Astrocyte (in vitro differentiated cells and primary cell): ENCODE measurements at places on chromosomes 12 and 14. TPM values are rescaled to one million over a fixed set of nuclear protein-coding genes. Genes with fewer than 3 reads are reported as not detected.

DNA sequence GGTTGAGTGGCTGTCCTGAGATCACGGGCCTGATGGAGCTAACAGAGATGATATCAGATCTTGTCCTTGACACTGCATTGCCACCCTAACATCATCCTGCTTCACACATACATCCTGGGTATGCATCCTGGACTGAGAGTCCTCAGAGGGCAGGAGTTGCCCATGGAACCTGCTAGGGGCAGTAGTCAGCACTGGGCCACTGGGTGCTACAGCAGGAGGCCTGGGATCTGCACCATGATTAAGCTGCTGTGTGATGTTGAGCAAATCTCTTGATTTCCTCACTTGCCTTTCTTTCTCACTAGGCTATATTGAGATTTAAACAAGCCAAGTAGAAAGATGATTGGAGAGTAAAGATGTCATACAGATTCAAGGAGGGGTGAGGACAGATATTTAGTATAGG, 22.1 kb upstream of the EIF4B start:
- no peaks in the 10 kb centered on the region for H3K36me3 ChIP-seq
- no peak overlapping the region for H3K27ac ChIP-seq
- H3K27me3 ChIP-seq = no peaks in the 10 kb centered on the region

GRCh38 chr12:121232163-121232562, 22.2 kb downstream of the P2RX4 start:
- H3K36me3 ChIP-seq = no peaks in the 10 kb centered on the region
- no peak overlapping the region for H3K4me3 ChIP-seq
- H3K27me3 ChIP-seq = no peaks in the 10 kb centered on the region
- H3K27ac ChIP-seq = no peak overlapping the region
- no peaks in the 10 kb centered on the region for H3K4me1 ChIP-seq
- DNase-seq = no peak

DNA sequence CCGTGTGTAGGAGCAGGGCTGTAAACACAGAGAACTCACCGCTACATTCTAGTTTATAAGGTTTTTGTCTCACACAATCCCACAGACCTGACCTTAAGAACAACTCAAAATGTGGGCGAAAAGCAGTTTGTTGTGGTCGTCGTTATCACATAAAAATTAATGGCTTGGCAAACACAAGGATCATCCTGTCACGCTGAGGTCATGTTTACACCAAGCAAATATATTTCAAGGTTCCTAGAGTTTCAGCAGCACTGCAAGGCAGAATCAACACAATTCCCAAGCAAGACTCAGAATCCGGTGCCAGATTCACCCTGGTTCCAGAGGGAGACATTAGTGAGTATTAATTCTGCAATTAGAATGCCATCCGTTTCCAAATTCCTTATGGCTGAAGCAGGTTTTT, 30.1 kb upstream of the MAP1LC3B2 start:
- H3K27ac ChIP-seq = peak overlapping the region; percentile 8
- no peak overlapping the region for H3K4me3 ChIP-seq
- H3K27me3 ChIP-seq = no peaks in the 10 kb centered on the region
- H3K4me1 ChIP-seq = peaks cover 41% of the 10 kb centered on the region
- H3K36me3 ChIP-seq = no peaks in the 10 kb centered on the region
- peak; percentile 91 for DNase-seq

- H3K27ac ChIP-seq = no peak overlapping the region
- no peak for DNase-seq
- H3K4me3 ChIP-seq = no peak overlapping the region
- no peaks in the 10 kb centered on the region for H3K4me1 ChIP-seq
These were observed 377.8 kb downstream of the KCNH5 start for GRCh38 chr14:62667421-62667914.

- peak overlapping the region; percentile 71 for H3K27ac ChIP-seq
- H3K36me3 ChIP-seq = no peaks in the 10 kb centered on the region
- DNase-seq = peak; percentile 35
- peak overlapping the region; percentile 70 for H3K4me3 ChIP-seq
- H3K4me1 ChIP-seq = peaks cover 23% of the 10 kb centered on the region
These were observed 612 bp upstream of the FOXN3 start for GRCh38 chr14:89417465-89418225.

DNA sequence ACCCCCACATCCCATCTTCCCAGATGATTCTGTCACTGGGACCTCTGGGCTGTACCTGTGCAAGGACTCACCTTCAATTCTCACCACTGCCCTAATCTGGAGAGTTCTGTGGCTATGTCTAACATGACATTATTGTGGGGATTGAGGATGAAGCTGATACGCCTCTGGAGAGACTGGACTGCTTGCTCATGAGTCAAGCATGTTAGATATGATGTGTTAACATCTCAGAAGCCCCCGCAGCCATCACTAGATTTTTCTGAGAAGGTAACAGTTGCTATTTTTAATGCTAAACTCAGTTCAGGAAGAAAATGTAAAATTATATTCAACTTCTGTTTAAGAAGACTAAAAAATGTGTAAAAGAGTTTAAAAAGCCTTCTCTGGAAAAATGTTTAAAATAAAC, 25.7 kb downstream of the JKAMP start:
- H3K27ac ChIP-seq = no peak overlapping the region
- no peaks in the 10 kb centered on the region for H3K4me1 ChIP-seq
- H3K36me3 ChIP-seq = no peaks in the 10 kb centered on the region
- DNase-seq = peak; percentile 10

Gene SLC25A47
- not detected in 2 replicates for total RNA-seq

DNA sequence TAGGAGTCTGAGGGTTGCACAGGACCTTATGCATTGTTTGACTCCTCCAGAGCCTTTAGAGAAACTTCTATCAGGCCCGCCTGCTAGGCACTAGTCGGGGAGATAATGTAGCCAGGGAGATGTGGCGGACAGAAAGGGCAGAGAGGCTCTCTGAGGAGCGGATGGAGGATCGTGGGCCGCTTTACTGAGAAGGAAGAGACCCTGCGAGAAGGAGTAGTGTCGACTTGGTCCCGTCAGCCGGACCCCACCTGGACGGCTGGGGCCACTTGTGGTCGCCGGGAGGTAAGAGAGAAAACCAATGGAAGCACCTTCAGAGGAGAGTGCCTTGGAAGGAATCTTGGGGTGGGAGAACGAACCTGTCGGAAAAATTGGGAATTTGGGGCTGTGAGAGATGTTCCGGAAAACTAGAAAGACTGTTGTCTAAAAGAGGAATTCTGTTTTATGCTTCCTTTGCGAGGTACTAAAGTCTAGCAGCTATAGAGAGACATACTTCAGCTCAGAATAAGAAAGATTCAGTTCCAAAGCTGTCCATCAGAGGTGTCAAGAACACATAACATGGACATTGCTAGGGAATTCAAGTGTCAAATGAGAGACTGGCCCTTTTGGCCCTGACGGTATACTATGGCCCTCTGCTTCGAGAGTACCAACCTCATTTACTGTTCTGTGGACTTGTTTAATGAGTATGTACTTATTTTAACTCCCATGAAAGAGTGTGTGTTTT, 660 bp upstream of the MCRS1 start:
- DNase-seq = no peak
- no peaks in the 10 kb centered on the region for H3K36me3 ChIP-seq
- no peaks in the 10 kb centered on the region for H3K27me3 ChIP-seq

Gene LGMN
- total RNA-seq = 232 and 278 TPM in 2 replicates

Gene PROX2
- not detected in 2 replicates for total RNA-seq

GRCh38 chr12:92074889-92075288, 70.8 kb downstream of the BTG1 start:
- no peak overlapping the region for H3K4me3 ChIP-seq
- no peak for DNase-seq
- no peaks in the 10 kb centered on the region for H3K36me3 ChIP-seq
- no peak overlapping the region for H3K27ac ChIP-seq
- no peaks in the 10 kb centered on the region for H3K27me3 ChIP-seq
- peaks cover 40% of the 10 kb centered on the region for H3K4me1 ChIP-seq

DNA sequence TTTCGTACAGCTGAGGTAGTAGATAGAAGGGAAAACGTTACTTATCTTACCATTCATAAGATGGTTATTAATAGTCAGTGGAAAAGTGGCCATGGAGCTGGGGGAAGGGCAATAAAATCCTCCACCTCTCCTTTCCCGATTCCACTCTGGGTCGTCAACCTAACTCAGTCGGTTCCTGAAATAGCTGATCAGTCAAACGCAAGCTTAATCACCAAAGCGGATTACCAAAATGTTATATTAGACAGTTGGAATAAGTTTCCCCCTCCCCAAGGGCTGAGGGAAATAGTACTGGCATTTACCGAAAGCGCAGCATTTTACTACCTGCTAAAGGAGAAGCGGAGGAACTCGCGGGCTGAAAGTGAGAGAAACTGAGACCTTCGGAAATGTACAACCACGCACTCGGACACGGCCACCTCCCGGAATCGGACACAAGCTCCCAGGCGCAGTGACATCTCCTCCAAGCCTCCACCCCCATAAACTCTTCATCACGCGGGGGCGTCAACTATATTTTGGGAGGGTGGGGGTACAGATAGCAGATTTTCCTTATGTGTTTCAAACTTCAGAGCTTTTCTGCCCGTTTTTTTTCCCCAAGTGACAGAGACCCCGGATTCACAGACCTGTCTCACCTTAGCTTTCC, 1.2 kb downstream of the PPM1H start:
- H3K36me3 ChIP-seq = no peaks in the 10 kb centered on the region
- peaks cover 10% of the 10 kb centered on the region for H3K27me3 ChIP-seq
- peak overlapping the region; percentile 69 for H3K4me3 ChIP-seq
- peaks cover 14% of the 10 kb centered on the region for H3K4me1 ChIP-seq
- H3K27ac ChIP-seq = no peak overlapping the region

Gene FBXO33
- 9.4 and 10.9 TPM in 2 replicates for total RNA-seq

Gene DACT1
- 49.3 and 55.0 TPM in 2 replicates for total RNA-seq

Gene KRT75
- not detected in 2 replicates for total RNA-seq

DNA sequence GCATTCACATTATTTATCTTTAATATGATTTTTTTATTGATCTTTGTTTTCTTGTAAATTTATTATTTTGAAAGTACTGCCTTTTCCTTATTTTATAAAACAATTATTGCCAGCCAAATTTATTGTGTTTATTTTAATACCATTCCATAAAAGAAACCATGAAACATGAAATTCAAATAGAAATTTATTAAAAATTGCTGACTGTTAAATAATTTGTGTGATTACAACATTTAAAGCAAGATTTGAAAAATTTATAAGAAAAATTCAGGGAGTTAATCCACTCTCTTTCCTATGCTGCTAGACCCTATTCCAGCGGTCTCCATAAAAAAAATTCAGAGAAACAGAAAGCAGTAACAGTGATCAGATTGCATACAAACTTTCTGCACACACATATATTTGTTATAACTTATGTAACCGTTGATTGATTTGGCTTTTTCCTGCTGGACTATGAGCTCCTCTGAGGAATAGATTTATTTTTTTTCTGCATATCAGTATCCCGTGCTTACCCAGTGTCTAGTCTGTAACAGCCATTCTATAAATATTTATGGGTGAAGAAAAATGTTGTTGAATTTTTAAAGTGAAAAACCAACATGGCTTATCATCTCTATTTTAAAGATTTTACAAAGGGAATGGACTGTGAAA, 68.1 kb downstream of the LRRK2 start:
- no peaks in the 10 kb centered on the region for H3K36me3 ChIP-seq
- no peaks in the 10 kb centered on the region for H3K4me1 ChIP-seq
- no peaks in the 10 kb centered on the region for H3K27me3 ChIP-seq
- no peak overlapping the region for H3K27ac ChIP-seq

Gene SDR9C7
- 0.17 TPM in 1 of 2 replicates, not detected in the other for total RNA-seq

- peaks cover 21% of the 10 kb centered on the region for H3K4me1 ChIP-seq
- peaks cover 32% of the 10 kb centered on the region for H3K36me3 ChIP-seq
- H3K4me3 ChIP-seq = no peak overlapping the region
- H3K27ac ChIP-seq = peak overlapping the region; percentile 76
- no peaks in the 10 kb centered on the region for H3K27me3 ChIP-seq
- no peak for DNase-seq
These were observed 9.0 kb downstream of the LGALS3 start for GRCh38 chr14:55138091-55138490.

- H3K27ac ChIP-seq = no peak overlapping the region
- no peaks in the 10 kb centered on the region for H3K36me3 ChIP-seq
- H3K27me3 ChIP-seq = no peaks in the 10 kb centered on the region
- no peak for DNase-seq
- H3K4me1 ChIP-seq = no peaks in the 10 kb centered on the region
These were observed 129.7 kb upstream of the PLEKHG7 start for GRCh38 chr12:92573104-92573503.

Gene AICDA
- not detected in 2 replicates for total RNA-seq

GRCh38 chr12:128695697-128696096, 128.1 kb downstream of the SLC15A4 start:
- no peak overlapping the region for H3K27ac ChIP-seq
- no peak for DNase-seq
- no peaks in the 10 kb centered on the region for H3K36me3 ChIP-seq
- H3K27me3 ChIP-seq = no peaks in the 10 kb centered on the region
- H3K4me3 ChIP-seq = no peak overlapping the region

Gene PAX9
- 1.2 and 1.9 TPM in 2 replicates for total RNA-seq
